ENCODE measurements at places on chromosomes 7 and 10. TPM values are rescaled to one million over a fixed set of nuclear protein-coding genes. Genes with fewer than 3 reads are reported as not detected.
A peak's percentile ranks its signal among the peaks of the same experiment; 100 is the strongest.

- no peak for ATAC-seq
Measured at GRCh38 chr7:67595431-67596180, 599.0 kb downstream of the TYW1 start.

AGBL3 gene
- 1.8 TPM for total RNA-seq

NHLRC2 gene
- total RNA-seq, result 20.5 TPM

DNA sequence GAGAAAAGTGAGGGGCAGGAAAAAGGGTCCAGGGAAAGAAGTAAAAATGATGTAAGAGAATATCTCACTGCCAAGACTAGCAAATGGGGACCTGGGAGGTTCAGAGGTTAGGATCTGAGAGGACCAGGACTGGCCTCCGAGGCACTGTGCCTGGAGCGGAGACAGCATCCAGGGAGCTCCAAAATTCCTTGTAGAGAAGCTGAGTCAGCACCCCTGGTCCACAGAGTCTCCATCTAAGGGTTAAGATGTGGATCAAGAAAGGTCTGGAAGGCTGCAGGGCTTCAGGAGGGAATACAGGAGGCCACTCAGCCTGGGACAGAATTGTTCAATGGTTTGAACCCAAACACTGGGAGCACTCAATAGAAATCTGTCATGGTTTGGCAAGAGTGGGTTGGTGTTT lies 30.6 kb downstream of the ZNF503 start:
- no peak for ATAC-seq

- no peak for ATAC-seq
Measured at GRCh38 chr10:83459124-83459523, 680.2 kb upstream of the GHITM start.

DNA sequence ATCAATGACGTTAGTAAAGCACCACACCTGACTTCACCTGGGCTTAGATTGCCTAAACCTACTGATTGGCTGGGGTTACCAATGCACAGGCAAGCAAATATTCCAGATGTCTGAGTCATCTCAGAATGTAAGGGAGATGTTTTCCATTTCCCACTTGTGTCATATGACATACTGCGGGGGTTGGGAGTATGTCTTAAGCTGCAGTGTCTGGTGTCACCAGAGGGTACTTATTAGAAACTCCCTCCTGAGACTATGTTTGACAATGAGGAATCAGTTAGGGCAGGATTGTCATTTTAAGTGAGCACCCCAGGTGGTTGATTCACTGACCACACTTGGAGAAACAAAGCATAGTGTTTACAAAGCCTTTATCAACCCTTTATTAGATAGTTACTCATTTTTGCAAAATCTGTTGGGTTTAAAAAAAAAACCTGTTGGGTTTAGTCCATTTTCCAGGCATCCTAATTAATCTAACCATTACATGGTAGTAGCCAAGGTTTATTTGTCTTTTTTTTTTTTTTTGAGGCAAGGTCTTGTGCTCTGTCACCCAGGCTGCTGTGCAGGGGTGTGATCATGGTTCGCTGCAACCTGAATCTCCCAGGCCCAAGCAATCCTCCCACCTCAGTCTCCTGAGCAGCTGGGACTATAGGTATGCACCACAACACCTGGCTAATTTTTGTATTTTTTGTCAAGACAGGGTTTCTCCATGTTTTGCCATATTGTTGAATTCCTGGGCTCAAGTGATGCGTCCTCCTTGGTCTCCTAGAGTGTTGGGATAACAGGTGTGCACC lies 72.5 kb downstream of the CDK6 start:
- peak; percentile 61 for ATAC-seq

STEAP1 gene
- total RNA-seq, result 0.79 TPM

ELOVL3 gene
- 0.24 TPM for total RNA-seq

PAPOLB gene
- not detected for total RNA-seq

ZPBP gene
- total RNA-seq, result not detected

DNA sequence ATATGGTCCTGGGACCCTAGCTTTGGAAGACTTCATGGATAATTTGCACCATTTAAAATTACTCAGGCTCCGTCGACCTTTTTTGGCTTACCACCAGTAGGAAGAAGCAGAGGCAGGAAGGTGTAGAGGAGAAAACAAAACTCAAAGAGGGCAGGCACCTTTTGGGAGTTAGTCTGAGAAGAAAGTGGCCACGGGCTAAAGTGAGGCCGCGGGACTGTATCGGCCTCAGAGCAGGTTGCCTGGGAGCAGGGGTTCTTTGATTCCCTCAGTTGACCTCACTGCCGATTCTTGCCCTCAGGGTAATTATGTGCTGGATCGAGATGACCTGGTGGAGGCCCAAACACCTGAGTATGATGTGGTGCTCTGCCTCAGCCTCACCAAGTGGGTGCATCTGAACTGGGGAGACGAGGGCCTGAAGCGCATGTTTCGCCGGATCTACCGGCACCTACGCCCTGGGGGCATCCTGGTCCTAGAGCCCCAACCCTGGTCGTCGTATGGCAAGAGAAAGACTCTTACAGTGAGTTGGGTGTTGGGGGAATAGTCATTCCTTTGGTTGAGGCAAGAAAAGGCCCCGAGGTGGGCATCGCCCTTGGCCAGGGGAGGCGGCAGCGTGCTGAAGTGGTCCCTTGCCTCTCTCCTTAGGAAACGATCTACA lies 3.1 kb downstream of the MEPCE start:
- no peak for ATAC-seq

CPA2 gene
- not detected for total RNA-seq

DNA sequence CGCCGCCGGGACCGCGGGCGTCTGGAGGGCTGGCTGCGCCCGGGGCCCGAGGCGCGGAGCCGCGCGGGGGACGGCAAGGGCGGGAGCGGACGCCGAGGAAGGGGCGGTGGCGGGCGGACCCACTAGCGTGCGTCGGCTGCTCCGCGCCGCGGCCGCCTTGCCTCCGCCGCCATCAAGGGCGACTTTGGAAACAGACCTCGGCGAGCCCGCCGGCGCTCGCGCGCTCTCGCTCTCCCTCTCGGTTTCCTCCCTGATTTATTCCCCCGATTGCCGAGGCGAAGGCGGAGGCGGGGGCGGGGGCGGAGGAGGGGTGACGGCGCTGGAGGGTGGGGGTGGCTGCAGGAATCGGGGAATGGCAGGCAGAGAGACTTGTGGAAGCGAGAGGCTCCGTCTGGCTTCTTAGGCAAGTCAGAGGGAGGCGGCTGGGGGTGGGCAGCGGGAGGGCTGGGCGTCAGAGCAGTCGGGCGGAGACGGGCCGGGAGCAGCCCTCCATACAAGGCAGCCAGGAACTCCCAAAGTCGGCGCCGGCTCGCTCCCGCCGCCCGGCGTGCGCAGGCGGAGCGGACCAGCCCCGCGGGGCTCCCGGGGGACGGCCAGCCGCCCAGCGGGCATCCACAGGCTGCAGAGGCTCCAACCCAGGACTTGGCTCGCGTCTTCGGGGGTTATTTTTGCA lies at the start of gene CACNA2D1:
Gene CACNA2D1, minus strand, starts transcription at position 231 of the 673 bp plus-strand sequence.
- no peak for ATAC-seq

DNA sequence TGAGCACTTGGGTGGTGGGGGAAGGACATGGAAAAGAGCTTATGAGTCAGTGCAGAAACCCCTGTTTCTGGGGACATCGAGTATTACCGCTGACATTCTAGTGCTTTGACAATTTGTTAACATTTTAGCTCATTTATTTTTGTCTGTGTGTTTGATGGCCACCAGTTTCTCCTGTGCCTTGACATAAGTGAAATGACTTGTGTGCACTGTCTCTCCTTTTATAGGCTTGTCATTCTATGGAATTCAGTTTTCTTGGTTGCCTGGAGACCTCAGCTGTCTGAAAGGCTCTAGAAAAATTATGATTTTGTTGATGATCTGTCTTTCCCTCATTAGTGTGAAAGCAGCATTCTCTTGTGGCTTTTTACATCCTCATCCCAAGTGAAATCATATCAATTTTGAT lies 190.0 kb upstream of the SMIM30 start:
- no peak for ATAC-seq

DNA sequence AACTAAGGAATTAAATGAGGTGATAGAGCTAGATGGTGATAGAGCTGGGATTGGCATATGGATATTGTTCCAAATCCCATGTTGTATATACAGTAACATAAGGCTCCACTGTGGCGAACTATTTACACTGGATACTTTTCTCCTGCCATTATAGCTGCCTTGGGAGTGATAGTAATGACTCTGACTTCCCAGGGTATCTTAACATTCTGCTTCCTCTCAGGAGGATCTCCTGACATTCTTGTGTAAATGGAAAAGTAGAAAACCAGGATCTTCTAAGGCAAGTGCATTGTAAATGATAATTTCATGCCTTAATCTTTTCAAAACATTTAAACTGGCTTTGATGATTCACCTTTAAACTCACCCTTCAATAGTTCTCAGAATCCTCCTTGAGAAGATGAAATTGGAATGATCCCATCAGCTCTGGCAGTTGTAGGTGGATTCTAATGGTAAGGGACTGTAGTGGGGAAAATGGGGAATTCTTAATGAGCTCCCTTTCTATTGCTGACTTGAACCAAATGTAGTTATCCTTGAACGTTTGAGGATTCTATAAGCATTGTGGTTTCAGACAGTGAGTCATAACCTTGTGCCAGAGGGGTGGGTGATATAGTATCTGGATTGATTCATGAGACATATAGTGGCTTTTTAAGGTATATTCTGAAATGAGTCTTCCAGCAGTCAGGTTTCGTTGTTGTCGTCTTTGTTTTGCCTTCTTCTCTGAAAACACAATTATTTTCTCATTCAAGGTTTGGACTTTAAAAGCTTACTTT lies 450.0 kb downstream of the SUGCT start:
- no peak for ATAC-seq

GRCh38 chr10:95877881-95878280 lies 29.9 kb upstream of the CC2D2B start:
- ATAC-seq, result no peak

FKBP9 gene
- 0.65 TPM for total RNA-seq

SEC23IP gene
- 97.4 TPM for total RNA-seq

NPSR1 gene
- not detected for total RNA-seq

- ATAC-seq, result no peak
Measured at GRCh38 chr7:96004578-96004977, 232.2 kb downstream of the DYNC1I1 start.

DNA sequence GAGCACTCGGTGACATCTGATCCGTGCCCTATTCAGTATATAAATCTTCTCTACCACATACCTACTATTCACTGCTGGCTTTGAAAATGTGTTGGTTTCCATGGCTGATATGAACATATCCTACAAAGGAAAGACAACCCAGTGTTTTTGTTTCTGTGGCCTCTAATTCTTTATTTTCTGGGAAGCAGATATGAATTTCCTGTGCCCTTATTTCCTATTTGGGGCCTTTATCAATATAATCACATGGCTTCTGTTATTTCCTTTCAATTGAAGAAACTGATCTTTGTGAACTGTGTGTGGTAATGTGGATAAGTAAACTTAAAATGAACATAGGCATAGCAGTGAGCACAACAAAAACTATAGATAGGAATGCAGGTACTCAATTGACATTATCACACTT lies 10.6 kb downstream of the CCNJ start:
- ATAC-seq, result no peak

DNA sequence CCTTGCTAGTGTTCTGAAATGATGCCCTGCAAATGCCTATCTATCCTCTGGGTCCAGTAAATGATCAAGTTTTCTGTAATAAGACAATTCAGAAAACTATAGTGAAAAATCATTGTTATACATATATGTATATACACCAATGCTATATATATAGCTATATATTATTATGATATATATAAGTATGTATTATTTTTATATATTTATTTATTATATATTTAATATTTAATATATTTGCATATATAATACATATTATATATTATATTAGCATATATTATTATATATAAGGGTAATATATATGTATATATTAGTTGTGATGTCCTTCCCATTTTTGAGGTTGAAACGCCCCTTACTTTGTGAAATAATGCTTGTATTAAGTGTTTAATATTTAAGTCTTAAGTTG lies 181.4 kb upstream of the CACNA2D1 start:
- no peak for ATAC-seq

GRCh38 chr7:121547544-121548092 lies 151.5 kb upstream of the FAM3C start:
- peak; percentile 42 for ATAC-seq

DNA sequence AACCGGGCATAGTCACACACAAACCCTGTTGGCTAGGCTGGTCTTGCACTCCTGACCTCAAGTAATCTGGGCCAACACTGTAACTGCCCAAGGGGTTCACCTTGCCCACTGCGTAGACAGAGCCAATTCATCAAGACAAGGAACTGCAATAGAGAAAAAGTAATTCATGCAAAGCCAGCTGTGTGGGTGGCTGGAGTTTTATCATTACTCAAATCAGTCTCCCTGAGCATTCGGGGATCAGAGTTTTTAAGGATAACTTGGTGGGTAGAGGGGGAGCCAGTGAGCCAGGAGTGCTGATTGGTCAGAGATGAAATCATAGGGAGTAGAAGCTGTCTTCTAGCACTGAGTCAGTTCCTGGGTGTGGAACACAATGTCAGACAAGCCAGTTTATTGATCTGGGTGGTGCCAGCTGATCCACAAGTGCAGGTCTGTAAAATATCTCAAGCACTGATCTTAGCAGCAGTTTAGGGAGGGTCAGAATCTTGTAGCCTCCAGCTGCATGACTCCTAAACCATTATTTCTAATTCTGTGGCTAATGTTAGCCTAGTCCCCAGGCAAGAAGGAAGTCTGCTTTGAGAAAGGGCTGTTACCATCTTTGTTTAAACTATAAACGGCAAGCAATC lies 15.6 kb upstream of the FXYD4 start:
- peak; percentile 93 for ATAC-seq

DNA sequence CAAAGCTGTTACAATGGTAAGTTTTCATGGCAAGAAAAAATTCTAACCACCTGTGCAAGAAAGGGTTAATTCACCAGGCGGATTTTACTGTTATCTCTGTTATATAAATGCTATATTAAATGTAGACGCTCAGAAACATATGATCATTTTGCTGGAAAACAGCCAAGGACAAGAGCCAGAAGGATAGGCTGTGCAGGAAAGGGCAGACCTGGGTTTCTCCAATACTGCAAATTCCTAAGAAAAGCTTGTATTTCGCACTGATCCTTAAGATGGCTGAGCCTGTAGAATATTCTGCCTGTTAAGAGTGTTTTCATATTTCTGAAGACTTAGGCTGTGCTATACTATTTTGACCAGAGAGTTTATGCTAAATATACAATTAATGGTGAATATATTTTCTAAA lies 564.1 kb upstream of the KCND2 start:
- ATAC-seq, result no peak

HOXA5 gene
- total RNA-seq, result not detected

GRCh38 chr10:5555881-5556280 lies 31.1 kb downstream of the CALML3 start:
- ATAC-seq, result no peak

DNA sequence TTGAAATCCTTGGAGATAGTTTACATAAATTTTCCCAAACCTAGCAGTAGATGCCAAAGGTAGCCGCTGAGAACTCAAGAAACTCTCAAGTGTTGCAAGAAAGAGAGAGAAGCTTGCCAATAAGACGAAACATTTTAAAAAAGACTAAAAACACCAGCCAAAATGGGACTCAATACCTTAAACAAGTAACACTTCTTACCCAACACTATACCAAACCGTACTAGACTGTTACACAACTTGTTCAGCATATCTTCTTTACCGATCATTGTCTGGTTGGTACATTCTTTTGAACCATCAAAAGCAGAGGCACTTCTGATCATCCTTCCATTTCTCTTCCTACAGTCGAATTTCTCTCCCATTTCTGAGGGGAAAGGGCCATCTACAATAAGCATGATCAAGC lies 4.8 kb upstream of the PTPN12 start:
- ATAC-seq, result no peak

LIPK gene
- total RNA-seq, result not detected

GRCh38 chr10:110395350-110396283 lies 90.9 kb upstream of the SMNDC1 start:
- ATAC-seq, result peak; percentile 97

- ATAC-seq, result no peak
Measured at GRCh38 chr10:93376372-93377293, 105.5 kb downstream of the MYOF start.
